ENCODE measurements at places on chromosomes 1 and 21.

DNA sequence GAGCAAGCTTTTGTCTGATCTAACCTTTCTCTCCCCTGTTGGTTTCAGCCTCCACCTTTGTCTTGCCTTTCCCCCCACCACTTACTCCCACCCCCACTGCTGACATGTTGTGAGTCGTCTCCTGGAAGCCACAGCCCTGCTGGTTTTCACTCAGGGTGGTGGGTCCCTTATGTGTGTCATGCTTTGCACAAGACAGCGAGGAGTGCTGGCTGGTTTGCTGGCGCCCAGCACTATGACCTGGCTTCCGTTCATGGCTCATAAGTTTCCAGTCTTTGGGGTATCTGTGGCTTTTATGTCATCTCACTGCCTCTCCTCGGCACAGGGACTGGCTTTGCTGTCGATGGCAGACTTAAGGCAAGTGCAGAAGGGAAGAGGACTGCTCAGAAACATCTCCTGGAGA is 177.7 kb downstream of the KIF26B start:
- no peak for DNase-seq

GRCh38 chr1:205294175-205294917 is 27.2 kb downstream of the NUAK2 start:
- DNase-seq = no peak

GRCh38 chr1:163082971-163083370 is 13.8 kb downstream of the RGS4 start:
- no peak for DNase-seq

GRCh38 chr1:17865912-17866739 is 111.0 kb downstream of the ACTL8 start:
- DNase-seq = no peak

- DNase-seq = no peak
Measured at GRCh38 chr1:61853583-61853982, 111.3 kb downstream of the PATJ start.

GRCh38 chr1:115727706-115728249 is 40.7 kb downstream of the CASQ2 start:
- no peak for DNase-seq

DNA sequence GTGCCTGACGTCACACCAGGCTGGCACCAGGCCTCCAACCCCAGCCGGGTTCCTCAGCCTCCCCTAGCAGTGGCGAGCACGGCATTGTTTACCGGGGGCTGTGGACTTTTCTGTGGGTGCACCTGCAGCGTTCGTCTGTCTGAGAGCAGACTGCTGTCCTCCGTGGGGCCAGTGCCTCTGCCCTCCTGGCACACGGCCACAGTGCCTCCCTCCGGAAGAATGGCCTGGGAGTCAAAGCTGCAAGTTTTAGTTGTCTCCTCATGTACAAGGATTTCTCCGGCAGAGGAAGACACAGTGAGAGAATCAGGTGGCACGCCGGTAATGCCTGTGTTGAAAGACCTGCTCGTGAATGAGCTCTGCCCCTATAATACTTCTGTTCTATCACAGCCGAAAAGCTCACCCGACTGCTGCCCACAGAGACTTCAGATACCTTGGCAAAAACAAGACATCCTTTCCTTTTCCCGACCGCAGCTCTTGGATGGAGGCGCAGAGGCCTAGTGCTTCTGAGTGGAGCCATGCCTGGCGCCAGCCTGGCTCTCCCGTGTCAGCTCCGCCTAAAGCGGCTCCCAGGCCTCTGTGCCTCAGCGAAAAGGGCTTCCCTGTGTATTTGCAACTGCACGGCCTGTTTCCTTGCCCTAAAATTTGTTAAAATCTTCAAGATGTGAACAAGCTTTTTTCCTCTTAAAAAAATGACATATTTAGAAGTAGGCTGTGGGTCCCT is 71.4 kb downstream of the AGPAT3 start:
- DNase-seq = no peak

- no peak for DNase-seq
Measured at GRCh38 chr1:172883387-172883791, 167.4 kb downstream of the TNFSF18 start.

- DNase-seq = no peak
Measured at GRCh38 chr1:174401075-174401474, 46.7 kb upstream of the GPR52 start.

- DNase-seq = peak; percentile 41
Measured at GRCh38 chr1:201709564-201710295, 119.2 kb upstream of the IPO9 start.

GRCh38 chr1:54816951-54817350 is 15.8 kb upstream of the TTC22 start:
- DNase-seq = no peak
